Placental epithelial cell (primary cell): ENCODE measurements at places on chromosomes 11 and 22. TPM values are rescaled to one million over a fixed set of nuclear protein-coding genes. Genes with fewer than 3 reads are reported as not detected.

HTR3A gene
- total RNA-seq = not detected in 2 replicates

CYP2D6 gene
- total RNA-seq = 0.33 and 0.79 TPM in 2 replicates

NPTXR gene
- 0.43 and 0.79 TPM in 2 replicates for total RNA-seq

TNNI2 gene
- 1.2 TPM in 1 of 2 replicates, not detected in the other for total RNA-seq

PDGFB gene
- 26.5 and 33.0 TPM in 2 replicates for total RNA-seq

CBX7 gene
- 1.6 and 1.8 TPM in 2 replicates for total RNA-seq

GNG3 gene
- total RNA-seq = 0.79 TPM in 1 of 2 replicates, not detected in the other

NLRP14 gene
- under 0.01 TPM in 1 of 2 replicates, not detected in the other for total RNA-seq

RNF141 gene
- 28.3 and 34.1 TPM in 2 replicates for total RNA-seq

EWSR1 gene
- total RNA-seq = 133 and 241 TPM in 2 replicates

FIBIN gene
- under 0.01 and 0.11 TPM in 2 replicates for total RNA-seq

BACE1 gene
- total RNA-seq = 25.1 and 28.8 TPM in 2 replicates

C11orf97 gene
- not detected in 2 replicates for total RNA-seq

CFAP300 gene
- total RNA-seq = 13.3 TPM in 2 replicates

HYOU1 gene
- 63.6 and 225 TPM in 2 replicates for total RNA-seq

CDC42BPG gene
- 31.0 and 37.3 TPM in 2 replicates for total RNA-seq

GGT5 gene
- 30.5 and 42.0 TPM in 2 replicates for total RNA-seq

APLNR gene
- not detected in 2 replicates for total RNA-seq
